ENCODE measurements at places on chromosomes 4 and X. TPM values are rescaled to one million over a fixed set of nuclear protein-coding genes. Genes with fewer than 3 reads are reported as not detected.

DNA sequence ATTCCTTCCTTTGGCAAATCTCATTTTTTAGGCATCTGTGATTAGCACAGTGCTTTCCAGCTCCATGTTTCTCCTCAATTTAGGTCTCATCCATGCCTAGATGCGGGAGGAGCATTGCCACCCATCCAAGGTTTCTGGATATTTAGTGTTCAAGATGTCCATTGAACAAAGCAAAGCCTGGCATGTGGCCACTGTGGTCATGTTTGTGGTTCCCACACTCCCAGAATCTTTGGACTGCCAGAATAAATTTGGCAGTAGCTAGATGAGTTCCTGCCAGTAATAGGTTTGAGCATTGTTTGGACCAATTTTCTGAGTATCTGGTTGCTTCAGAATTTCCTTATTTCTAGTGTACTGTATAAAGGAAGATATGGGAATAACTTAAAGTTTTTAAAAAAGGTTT is 1124.1 kb downstream of the ADGRL3 start:
- DNase-seq: no peak

DNA sequence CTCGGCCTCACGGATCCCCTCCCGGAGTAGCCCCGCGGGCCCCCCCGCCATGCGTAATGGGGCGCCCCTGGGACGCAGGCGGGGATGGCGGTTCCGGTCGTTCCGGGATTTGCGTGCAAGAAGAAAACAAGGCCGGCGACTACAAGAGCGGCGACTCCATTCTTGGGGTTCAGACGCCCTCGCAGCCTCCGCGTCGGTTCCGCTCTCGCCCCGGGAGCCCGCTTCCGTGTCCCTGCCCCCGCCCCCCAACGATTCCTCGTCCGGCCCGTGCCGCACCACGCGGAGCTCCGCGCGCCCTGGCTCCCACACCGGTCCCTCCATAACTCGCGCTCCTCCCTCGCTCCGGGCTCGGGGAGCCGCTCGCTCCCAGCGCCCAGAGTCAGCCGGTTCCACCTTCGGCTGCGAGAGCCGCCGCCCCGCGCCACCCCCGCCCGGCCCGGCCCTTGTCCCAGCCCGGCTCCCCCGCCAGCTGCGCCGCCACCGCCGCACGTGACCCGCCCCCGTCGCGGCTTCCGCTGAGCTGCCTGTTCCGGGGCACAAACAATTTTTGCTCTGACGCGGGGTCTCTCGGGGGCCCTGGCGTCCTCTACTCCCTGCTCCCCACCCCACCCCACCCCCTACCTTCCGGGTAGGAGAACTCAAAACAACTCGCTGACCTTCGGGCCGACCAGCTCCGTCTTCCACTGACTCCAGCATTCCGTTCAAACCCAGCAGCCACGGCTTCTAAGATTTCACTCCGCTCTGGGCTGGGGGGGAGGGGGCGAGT is 78.8 kb upstream of the BCOR start:
- no peak for DNase-seq

GRCh38 chrX:39811376-39811775 is 286.4 kb downstream of the BCOR start:
- DNase-seq: no peak

GRCh38 chr4:152065545-152065944 is 304.7 kb upstream of the GATB start:
- DNase-seq: no peak

Gene RBM46
- not detected for total RNA-seq

All from urinary bladder (tissue), 4 donors.